ENCODE measurements at places on chromosomes 11 and 22.

DNA sequence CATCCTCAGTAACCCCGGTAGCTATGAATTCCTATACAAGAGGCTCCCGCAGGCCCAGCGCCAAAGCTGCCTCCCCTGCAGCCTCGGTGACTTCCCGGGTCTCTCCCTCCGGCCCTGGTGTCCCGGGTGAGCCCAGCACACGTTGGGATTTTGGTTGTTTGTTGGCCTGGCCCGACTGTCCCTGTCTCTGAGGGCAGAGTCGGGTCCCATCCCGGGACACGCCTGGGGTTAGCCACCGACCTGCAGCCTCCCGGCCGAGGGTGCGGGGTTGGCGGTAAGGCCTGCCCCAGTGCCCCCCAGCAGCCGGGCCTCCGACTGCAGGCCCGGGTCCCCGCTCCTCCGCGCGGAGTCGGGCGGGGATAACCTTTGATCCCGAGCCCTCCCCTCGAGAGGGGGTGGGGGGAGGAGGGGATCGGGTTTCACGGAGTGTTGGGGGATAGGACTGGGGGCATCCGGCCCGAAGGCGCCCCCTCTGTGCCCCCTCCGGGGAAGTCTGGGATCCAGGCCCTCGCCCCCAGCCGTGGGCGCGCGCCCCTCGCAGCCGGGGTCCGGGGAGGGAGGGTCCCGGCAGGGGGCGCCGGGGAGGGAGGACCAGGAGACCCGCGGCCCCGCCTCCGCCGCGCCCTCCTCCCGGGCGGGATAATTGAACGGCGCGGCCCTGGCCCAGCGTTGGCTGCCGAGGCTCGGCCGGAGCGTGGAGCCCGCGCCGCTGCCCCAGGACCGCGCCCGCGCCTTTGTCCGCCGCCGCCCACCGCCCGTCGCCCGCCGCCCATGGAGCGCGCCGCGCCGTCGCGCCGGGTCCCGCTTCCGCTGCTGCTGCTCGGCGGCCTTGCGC, at the start of gene FBLN1:
Gene FBLN1, plus strand, starts transcription at position 669 of the 835 bp plus-strand sequence. Its CDS starts 103 bp downstream, at position 772.
- no peak for DNase-seq

DNA sequence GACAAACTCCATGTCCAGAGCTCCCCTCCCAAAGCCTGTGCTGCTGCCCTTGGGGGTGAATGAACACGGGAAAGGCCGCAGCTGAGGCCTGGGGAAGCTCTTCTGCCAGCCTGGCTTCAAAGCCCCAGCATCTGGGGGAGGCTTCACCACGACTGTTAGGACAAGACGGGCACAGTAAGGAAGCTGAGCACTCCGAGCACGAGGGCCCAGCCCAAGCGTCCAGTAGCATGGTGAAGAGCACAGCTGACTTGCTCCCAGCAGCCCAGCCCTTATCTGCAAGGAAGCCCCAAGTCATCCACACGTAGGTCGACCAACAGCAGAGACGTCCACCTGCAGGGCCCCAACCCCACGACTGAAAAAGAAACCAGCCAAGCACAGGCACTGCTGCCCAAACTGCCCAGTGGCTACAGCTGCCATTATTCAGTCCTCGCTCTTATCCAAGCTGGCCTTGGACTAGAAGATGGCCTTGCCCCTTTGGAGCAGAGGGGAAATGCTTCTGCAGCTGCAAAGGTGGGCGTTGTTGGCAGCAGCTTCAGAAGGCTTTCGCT, 62.5 kb downstream of the SHANK2 start:
- no peak for DNase-seq

- DNase-seq = no peak
These were observed 10.4 kb downstream of the ASCL2 start for GRCh38 chr11:2259897-2260451.

DNA sequence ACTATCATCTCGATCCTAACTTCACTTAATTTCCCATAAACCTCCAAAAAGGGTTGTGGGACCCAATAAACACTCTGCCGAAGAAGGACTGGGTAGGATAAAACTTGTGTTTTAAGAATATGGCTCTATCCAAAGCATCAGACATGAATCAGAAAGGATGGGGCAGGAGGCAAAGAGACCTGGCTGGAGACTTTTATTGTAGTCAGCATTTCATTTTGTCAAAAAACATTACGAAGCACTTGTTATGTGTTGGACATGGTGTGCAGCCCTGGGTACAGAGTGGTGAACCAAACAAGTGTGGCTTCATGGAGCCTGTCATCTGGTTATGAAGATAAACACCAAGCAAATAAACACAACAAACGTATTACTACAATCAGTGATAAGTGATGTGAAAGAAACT, 17.3 kb downstream of the IL10RA start:
- no peak for DNase-seq
